ENCODE measurements at places on chromosomes 12 and 14. TPM values are rescaled to one million over a fixed set of nuclear protein-coding genes. Genes with fewer than 3 reads are reported as not detected.

The NINJ2 gene
- total RNA-seq = 0.37 TPM

The CMA1 gene
- not detected for total RNA-seq

The OR4K13 gene
- not detected for total RNA-seq

The KRT77 gene
- not detected for total RNA-seq

The AKAP5 gene
- 3.2 TPM for total RNA-seq

The SYT1 gene
- total RNA-seq = 36.9 TPM

DNA sequence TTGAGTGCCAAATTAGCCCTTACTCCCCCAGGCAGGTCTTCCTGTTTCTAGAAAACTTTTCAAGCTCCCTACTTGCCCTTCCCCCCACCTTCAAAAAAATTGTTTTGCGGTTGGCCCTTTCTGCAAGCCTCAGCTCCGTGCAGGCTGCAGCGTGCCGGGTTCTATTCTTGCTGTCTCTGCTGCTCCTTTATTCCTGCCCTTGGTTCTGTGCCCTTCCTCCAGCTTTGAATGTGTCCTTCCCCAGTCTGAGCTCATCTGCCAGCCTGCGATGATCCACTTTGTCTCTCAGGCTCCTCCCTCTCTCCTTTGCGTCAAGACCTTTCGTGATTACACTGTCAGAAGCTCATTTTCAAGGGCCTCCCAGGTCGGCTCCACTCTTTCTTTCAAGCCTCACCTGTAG is 98.6 kb downstream of the IRF2BPL start:
- no peak overlapping the region for H3K27ac ChIP-seq
- no peaks in the 10 kb centered on the region for H3K36me3 ChIP-seq
- no peak for DNase-seq

- peaks cover 5% of the 10 kb centered on the region for H3K36me3 ChIP-seq
- no peak overlapping the region for H3K4me3 ChIP-seq
- H3K4me1 ChIP-seq = no peaks in the 10 kb centered on the region
- no peaks in the 10 kb centered on the region for H3K27me3 ChIP-seq
These were observed 34.0 kb downstream of the TCHP start for GRCh38 chr12:109934026-109934425.

DNA sequence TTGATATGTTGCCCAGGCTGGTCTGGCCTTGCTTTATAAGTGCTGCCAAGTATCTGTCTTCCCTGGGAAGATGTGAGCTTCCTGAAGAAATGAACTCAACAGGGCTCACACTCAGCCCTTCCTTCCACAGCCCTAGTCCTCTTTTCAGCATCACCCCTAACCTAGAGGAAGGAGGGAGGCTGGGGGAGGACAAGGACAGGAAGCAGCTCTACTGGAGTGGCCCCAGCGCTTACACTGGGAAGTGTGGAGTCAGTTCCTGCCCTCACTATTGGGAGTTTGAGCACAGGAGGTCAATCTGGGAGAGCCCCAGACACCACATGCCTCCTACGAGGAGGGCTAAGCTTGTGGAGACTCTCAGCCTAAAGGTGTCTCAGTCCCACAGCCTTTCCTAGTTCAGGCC is 16.8 kb downstream of the GALNT6 start:
- H3K27me3 ChIP-seq = peaks cover 37% of the 10 kb centered on the region
- DNase-seq = no peak
- no peak overlapping the region for H3K4me3 ChIP-seq

DNA sequence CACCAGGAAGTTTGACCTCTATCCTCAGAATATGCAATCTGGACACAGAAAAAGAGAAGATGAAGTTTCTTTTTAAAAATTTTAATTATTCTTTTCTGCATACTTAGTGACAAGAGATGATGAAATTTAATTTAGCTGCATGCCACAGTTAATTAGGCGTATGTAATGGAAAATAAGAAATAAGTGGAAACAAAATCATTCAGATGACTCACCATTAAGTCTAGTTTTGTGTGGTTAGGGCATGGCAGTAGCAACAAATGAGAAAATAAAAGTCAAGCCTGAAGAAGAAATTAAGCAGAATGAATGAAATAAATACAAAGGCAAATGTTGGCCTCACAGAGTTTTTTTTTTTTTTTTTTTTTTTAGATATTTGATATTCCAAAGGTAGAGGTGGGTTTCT is 30.9 kb upstream of the KLRD1 start:
- DNase-seq = no peak
- H3K36me3 ChIP-seq = no peaks in the 10 kb centered on the region
- H3K27me3 ChIP-seq = no peaks in the 10 kb centered on the region
- H3K4me3 ChIP-seq = no peak overlapping the region
- H3K4me1 ChIP-seq = no peaks in the 10 kb centered on the region

GRCh38 chr12:47698055-47698454 is 7.8 kb downstream of the RPAP3 start:
- H3K27ac ChIP-seq = no peak overlapping the region
- peaks cover 19% of the 10 kb centered on the region for H3K36me3 ChIP-seq
- no peak overlapping the region for H3K4me3 ChIP-seq
- no peaks in the 10 kb centered on the region for H3K4me1 ChIP-seq

DNA sequence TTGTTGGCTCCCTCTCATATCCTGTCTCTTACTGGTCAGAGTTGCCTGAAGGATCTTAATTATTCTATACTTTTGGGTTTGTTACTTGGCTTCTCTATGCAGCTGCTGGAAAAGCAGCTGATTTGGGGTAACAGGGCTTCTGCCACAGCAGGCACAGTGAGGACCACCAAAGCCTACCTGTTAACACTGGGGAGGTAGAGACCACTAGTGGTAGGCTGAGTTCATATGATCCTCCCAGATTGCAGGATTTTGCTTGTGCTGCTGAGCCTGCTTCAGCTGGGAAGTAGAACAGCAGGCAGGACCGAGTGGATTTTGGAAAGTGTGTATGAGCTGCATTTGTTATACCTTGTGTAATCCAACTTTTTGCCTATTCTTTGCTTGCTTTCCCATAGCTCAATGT is 34.1 kb downstream of the RCOR1 start:
- H3K27ac ChIP-seq = peak overlapping the region; percentile 44
- DNase-seq = no peak
- no peak overlapping the region for H3K4me3 ChIP-seq
- H3K4me1 ChIP-seq = peaks cover 32% of the 10 kb centered on the region
- H3K36me3 ChIP-seq = no peaks in the 10 kb centered on the region
- H3K27me3 ChIP-seq = no peaks in the 10 kb centered on the region

GRCh38 chr14:45434221-45434620 is 181.2 kb upstream of the MIS18BP1 start:
- no peaks in the 10 kb centered on the region for H3K4me1 ChIP-seq
- no peaks in the 10 kb centered on the region for H3K27me3 ChIP-seq
- DNase-seq = no peak
- no peak overlapping the region for H3K4me3 ChIP-seq
- H3K27ac ChIP-seq = no peak overlapping the region

DNA sequence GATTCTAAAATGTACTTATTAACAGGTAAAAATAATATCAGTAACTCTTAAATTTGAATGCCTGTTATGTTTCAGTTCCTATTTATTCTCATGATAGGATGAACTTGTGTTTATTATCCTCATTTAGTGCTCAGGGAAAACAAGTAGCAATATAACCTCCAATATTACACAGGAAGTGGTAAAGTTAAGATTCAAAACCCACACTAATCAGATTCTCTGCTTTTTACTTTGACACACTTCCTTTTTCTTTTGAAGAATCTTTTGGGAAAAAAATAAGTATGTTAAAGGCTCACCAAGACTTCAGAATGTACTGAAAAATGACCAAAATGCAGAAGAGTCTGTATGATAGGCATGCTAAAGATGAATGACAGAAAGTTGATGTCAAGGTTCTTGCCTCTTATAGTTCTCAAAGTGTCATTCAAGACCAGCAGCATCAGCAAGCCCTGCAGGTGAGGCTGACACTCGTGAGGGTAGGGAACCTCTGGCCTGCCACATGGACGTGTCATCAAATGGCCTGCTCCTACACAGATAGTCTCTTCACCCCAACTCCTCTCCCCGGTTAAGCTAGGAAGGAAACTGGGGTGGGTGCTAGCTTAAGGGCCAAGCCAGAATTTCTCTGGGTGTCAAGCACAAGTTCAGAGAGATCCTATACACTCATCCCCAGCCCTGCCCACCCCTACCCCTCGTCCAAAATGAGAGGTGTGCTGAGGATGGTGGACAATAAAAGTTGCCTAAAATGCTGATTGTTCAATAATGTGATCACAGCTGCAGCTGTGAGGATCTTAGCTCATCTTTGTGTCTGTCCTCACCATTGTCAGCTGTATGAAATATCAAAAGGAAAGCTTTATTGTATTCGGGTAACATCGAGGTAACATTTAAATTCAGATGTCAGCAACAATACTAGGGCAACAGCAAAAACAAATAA is 6.3 kb downstream of the TBPL2 start:
- no peaks in the 10 kb centered on the region for H3K36me3 ChIP-seq
- no peak overlapping the region for H3K27ac ChIP-seq
- no peaks in the 10 kb centered on the region for H3K27me3 ChIP-seq
- no peaks in the 10 kb centered on the region for H3K4me1 ChIP-seq

GRCh38 chr12:113091506-113091905 is 35.0 kb downstream of the DTX1 start:
- H3K27ac ChIP-seq = no peak overlapping the region
- no peak for DNase-seq
- H3K27me3 ChIP-seq = peaks cover 17% of the 10 kb centered on the region
- H3K4me3 ChIP-seq = no peak overlapping the region
- H3K4me1 ChIP-seq = no peaks in the 10 kb centered on the region
